Foreskin keratinocyte (primary cell): ENCODE measurements at places on chromosomes 4 and X.
A peak's percentile ranks its signal among the peaks of the same experiment; 100 is the strongest.

GRCh38 chr4:182207830-182208396 lies 35.3 kb upstream of the TENM3 start:
- DNase-seq, result peak; percentile 92

DNA sequence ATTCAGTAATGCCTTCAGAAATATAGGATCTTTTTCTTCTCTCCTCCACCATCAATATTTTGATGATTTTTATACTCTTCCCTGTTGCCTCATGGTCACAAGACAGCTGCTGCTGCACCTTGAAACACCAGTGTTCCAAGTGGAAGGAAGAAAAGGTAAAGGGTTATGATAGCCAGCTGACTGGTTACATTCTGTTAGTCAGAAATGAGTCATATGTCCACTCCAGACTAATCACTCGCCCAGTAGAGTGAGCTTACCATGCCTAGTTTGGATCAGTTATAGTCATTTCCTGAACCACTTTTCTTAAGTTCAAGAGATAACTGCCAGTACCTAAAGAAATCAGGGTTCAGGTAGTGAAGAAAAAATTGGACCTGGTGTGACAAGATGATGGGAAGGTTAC lies 532.3 kb upstream of the SMIM31 start:
- DNase-seq, result peak; percentile 35

GRCh38 chr4:161555689-161556660 lies 607.8 kb downstream of the FSTL5 start:
- peak; percentile 70 for DNase-seq

GRCh38 chrX:123298026-123298425 lies 113.9 kb downstream of the GRIA3 start:
- no peak for DNase-seq
